Activated CD4-positive, alpha-beta T cell treated with anti-CD3 and anti-CD28 coated beads for 36 hours (primary cell): ENCODE measurements at places on chromosomes 4 and X. TPM values are rescaled to one million over a fixed set of nuclear protein-coding genes. Genes with fewer than 3 reads are reported as not detected.

- peaks cover 81% of the 10 kb centered on the region for H3K4me1 ChIP-seq
- peaks cover 37% of the 10 kb centered on the region for H3K36me3 ChIP-seq
- peak overlapping the region; percentile 66 for H3K27ac ChIP-seq
Measured at GRCh38 chrX:19739683-19740082, 147.7 kb downstream of the SH3KBP1 start.

DNA sequence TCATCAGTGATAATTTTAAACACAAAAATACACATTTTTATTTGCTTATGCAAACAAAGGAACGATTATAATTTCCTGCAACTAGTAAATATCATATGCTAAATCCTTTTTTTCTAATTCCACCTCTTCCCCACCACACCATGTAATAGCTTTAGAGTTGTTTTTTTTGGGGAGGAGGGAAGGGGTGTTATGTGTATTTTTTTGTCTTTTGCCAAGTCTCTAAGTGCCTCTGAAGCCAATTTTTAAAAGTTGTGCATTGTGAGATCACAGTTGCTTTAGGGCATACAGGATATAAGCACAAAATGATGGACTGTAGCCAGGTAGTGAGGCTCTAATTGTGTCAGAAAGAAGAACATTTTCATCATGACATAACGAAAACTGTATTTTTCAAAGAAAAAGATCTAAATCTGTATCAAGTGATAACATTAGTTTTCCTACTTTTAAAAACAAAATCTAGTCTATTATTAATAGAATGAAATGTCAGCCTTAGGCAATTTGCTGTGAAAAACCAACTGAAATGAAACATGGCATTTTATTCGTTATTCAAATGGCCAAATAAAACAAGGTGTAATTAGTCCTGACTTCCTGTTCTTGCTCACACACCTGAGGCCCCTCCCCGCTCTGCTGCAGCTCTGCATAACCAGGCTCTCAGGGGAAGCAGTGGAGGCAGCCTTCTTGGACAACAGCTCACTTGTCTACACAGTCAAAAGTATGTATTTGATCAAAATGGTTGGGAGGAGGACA lies 157.4 kb downstream of the PALLD start:
- no peak for DNase-seq
- peaks cover 20% of the 10 kb centered on the region for H3K27me3 ChIP-seq
- peaks cover 4% of the 10 kb centered on the region for H3K4me1 ChIP-seq
- no peak overlapping the region for H3K27ac ChIP-seq

- H3K27ac ChIP-seq: no peak overlapping the region
- H3K36me3 ChIP-seq: no peaks in the 10 kb centered on the region
- no peak overlapping the region for H3K4me3 ChIP-seq
- DNase-seq: no peak
Measured at GRCh38 chr4:172648471-172648870, 520.1 kb upstream of the GALNT7 start.

Gene SORBS2
- not detected for total RNA-seq

GRCh38 chr4:147011411-147011810 lies 65.7 kb upstream of the TTC29 start:
- no peak overlapping the region for H3K27ac ChIP-seq
- no peaks in the 10 kb centered on the region for H3K36me3 ChIP-seq
- no peaks in the 10 kb centered on the region for H3K4me1 ChIP-seq
- no peaks in the 10 kb centered on the region for H3K27me3 ChIP-seq
- no peak for DNase-seq

DNA sequence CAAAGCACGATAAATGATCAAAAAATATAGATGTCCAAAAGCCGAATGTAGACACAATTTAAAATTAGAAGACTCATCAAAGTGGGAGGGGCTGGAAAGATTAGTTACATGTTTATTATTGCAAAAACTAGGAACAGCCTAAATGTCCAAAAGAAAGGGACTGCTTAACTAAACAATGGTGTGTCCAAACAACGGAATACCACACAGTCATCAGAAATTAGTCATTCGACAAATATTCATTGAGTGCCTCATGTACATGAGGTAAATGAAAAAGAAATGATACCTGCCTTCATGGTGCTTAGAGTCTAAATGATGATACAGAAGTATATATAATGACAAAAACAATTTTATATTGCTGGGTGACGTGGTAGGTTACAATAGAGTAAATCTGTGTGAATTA lies 139.7 kb downstream of the MAML3 start:
- H3K27me3 ChIP-seq: peaks cover 5% of the 10 kb centered on the region
- H3K4me1 ChIP-seq: peaks cover 9% of the 10 kb centered on the region
- no peak for DNase-seq
- no peak overlapping the region for H3K27ac ChIP-seq

- no peak overlapping the region for H3K4me3 ChIP-seq
- DNase-seq: no peak
- H3K27ac ChIP-seq: no peak overlapping the region
- peaks cover 7% of the 10 kb centered on the region for H3K4me1 ChIP-seq
Measured at GRCh38 chr4:115274545-115274944, 161.1 kb upstream of the NDST4 start.

Gene GAGE12F
- not detected for total RNA-seq

DNA sequence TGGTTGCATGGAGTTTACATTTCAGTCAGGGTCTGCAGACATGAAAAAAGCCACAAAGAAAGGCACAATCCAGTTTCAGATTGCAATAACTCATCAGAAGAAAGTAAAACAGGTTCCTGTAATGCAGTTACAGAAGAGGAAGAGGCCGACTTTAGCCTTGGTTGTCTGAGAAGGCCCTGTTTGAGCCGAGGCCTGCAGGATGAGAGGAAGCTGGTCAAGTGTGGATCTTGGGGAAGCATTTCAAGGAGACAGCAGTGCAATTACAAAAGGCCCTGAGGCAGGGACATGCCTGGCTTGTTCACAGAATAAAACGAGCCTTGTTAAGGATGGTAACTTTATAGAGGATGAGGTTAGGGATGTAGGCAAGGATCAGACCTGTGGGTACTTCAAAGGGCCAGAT lies 62.4 kb downstream of the AFF2 start:
- DNase-seq: no peak
- H3K4me1 ChIP-seq: peaks cover 9% of the 10 kb centered on the region
- H3K4me3 ChIP-seq: no peak overlapping the region
- H3K27me3 ChIP-seq: no peaks in the 10 kb centered on the region

- no peaks in the 10 kb centered on the region for H3K36me3 ChIP-seq
- H3K27ac ChIP-seq: no peak overlapping the region
- no peak overlapping the region for H3K4me3 ChIP-seq
- peaks cover 7% of the 10 kb centered on the region for H3K27me3 ChIP-seq
Measured at GRCh38 chr4:25879587-25879986, 16.8 kb upstream of the SEL1L3 start.

Gene CT45A8
- not detected for total RNA-seq

GRCh38 chrX:107448625-107448997 lies 841 bp upstream of the FRMPD3 start:
- DNase-seq: no peak
- peaks cover 16% of the 10 kb centered on the region for H3K4me1 ChIP-seq
- H3K36me3 ChIP-seq: no peaks in the 10 kb centered on the region
- H3K27ac ChIP-seq: no peak overlapping the region

GRCh38 chr4:106864231-106864630 lies 171.9 kb downstream of the DKK2 start:
- H3K4me3 ChIP-seq: no peak overlapping the region
- no peak for DNase-seq
